CD4-positive, alpha-beta T cell treated with Interleukin-21 for 1 hour (primary cell): ENCODE measurements at places on chromosomes 1 and 21.

GRCh38 chr1:221462345-221462744 lies 279.5 kb downstream of the DUSP10 start:
- DNase-seq, result no peak

- DNase-seq, result no peak
Observed at GRCh38 chr1:229506633-229507032, 1.5 kb downstream of the NUP133 start.

DNA sequence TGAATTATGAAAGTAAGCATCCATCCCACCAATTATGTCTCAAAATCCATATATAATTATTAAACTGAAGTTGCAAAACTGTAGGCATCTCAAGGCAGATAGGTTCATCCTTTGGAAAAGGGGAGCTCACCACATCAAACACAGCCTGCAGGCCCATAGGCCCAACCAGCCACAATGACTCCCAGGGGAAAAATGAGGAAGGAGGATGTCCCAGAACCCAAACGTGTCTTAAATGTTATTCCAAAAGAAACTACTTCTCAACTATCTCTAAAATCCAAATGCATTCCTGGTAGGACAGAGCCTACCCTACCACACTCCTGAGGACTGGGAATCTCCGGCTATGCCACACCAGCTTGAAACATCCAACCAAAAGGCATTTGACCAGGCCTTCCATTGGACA lies 12.8 kb downstream of the TIAM1 start:
- DNase-seq, result no peak

DNA sequence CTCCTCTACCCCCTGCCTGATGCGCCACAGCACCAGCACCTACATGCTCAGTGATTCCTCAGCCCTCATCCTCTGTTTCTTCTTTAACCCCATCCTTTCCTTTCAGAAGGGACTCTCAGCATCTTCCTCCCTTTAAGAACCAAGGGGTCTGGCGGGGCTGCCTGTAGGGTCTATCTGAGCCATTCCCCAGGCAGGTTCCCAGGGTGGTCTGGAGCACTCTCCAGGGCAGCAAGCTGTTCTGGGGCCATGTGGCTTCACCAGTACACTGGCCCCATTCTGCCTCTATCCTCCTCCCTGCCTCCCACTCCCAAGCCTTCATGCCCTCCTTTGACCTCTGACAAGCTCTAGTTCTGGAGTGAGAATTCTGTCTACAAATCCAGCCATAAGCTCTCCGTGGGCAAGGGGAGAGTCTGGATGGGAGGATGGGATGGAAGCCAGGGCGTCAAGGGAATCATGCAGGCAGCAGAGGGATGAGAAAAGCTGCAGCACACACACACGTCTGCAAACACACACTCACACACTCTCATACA lies 10.4 kb downstream of the BATF3 start:
- no peak for DNase-seq

GRCh38 chr1:6888268-6888667 lies 103.0 kb downstream of the CAMTA1 start:
- DNase-seq, result no peak

DNA sequence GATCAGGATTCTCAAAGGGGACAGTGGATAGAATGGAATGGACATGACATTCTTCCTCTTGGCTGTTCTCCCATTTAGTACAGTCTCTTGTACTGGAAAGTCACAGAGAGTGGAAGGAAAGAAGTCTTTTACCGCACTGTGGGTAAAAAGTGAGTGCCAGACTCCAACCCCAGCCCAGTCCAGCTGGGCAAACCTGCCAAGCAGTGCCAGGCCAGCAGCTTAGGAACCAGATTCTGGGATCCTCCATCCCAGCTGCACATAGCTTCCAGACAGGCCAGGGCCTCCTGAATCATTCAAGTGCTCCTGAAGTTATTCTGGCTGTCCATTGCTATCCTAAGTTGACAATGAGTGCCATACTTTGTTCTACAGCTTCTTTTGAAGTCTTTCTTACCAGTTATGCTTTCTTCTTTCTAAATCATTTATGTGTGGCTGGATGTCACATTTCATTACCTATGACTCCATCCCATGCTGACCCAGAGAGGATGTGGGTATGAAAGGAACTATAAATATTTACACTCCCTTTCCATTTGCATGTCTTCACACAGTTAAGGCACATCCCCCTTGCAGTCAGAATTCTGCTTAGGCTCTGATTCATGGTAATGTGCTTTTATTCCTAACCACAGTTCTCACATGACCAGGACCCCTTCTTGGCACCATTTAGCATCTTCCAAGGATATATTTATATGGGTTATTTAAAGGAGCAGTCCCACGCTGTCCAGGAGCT lies 88.9 kb downstream of the AK5 start:
- no peak for DNase-seq

DNA sequence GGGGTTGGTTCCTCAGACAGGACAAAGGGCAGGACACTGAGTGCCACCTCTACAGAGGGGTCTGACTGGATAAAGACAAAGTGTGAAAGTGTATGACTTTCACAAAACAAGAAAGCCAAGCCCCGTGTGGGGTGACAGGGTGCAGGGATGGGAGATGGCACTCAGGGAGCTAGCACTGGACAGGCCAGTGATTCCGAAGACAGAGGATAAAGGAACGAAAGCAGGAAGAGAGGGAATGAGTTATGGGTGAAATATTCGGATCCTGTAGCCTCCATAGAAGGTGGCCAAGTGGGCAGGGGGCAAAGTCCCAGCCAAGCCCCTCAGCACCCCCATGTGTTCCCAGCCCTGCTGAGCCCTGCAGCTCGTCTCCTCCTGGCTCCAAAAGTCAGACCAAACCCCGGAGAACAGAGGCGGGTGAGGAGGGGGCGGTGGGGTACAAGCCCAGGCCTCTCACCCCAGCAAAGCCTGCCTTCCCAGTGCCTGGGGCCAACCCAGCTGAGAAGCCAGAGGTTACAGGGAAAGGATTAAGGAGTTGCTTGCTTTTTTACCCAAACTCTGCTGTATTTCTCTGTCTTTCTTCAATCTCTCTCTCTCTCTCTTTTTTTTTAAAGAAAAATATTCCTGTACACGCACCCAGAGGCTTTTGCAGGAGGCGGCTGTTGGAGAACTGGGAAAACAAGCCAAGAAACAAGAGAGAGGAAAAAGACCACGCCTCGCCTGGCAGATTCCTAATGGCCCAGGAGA lies 14.0 kb upstream of the WASF2 start:
- no peak for DNase-seq

GRCh38 chr1:147847831-147848230 lies 54.8 kb upstream of the GJA8 start:
- DNase-seq, result no peak

- DNase-seq, result no peak
Observed at GRCh38 chr1:25063591-25064416, 133.7 kb upstream of the RUNX3 start.

GRCh38 chr1:26697978-26698849 lies 2.4 kb downstream of the ARID1A start:
- DNase-seq, result peak; percentile 84

DNA sequence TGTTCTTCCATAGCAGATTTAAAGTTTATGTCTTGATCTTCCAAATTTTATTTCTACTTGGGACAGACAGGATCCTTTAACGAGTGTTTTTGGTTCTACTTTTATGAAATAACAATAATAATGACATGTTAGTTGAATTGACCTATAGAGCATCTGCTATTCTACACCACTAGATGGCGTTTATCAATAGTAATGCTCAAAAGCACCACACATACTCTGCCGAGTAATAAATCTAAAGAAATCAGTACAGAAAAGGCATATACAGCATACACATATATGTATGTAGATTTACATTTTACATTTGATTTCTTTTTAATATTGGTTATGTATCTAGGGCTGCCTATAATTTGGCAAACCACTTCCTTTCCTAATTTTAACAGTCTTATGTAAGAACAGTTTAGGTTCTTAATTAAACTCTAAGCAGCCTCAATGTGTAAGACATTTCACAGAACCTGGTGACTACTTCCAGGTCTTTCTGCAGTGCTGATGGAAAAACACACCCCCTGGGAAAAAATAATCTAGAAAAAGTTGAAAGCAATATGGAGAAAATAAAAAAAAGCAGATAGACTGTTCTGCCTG lies 5.9 kb upstream of the SIPA1L2 start:
- DNase-seq, result peak; percentile 56

DNA sequence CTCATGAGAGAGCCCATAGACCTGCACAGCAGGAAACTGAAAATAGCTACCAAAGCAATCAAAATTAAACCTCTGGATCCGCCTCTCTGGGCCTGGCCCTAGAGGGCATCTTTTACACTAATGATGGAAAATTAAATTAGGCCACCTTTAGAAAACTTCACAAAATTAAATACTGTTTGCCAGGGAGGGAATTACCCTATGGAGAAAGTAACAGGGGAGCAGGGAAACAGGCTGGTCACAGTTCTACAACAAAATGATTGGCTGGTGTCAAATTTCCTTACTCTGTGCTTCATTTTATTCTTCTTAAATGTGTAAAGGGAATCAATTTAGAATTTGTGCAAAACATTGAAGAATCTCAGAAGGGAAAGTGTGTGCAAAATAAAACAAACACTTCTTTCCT lies 62.4 kb downstream of the SPATA46 start:
- DNase-seq, result no peak

GRCh38 chr21:15676935-15677334 lies 52.8 kb upstream of the USP25 start:
- no peak for DNase-seq

- DNase-seq, result peak; percentile 87
Observed at GRCh38 chr1:41739061-41739955, 179.4 kb downstream of the HIVEP3 start.

GRCh38 chr1:200304171-200304570 lies 105.7 kb downstream of the ZNF281 start:
- DNase-seq, result no peak

- DNase-seq, result no peak
Observed at GRCh38 chr1:232084584-232085223, 458.1 kb downstream of the DISC1 start.

GRCh38 chr1:202101184-202101583 lies 21.5 kb upstream of the GPR37L1 start:
- DNase-seq, result no peak

DNA sequence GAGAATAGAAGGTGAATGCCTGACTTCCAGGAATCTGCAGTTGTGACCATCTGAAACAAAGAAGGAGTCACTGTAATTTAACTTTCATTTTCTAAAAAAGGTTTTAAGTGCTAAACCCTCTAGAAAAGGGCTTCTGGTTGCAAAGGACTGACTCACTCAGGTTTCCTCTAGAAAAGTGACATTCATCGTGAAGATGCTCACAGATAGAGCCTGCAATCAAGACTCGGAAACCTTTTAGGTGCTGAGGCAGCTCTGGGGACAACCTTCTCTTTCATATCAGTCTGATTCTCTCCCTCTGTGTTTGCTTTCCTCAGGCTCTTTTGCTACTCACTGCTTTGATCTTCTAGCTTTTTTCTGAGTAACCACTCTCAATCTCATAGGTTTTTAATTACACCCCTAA lies 8.2 kb downstream of the BCL9 start:
- DNase-seq, result no peak

GRCh38 chr1:213570487-213570886 lies 417.3 kb upstream of the PROX1 start:
- no peak for DNase-seq

- no peak for DNase-seq
Observed at GRCh38 chr1:50976111-50976889, 6.3 kb downstream of the CDKN2C start.

- no peak for DNase-seq
Observed at GRCh38 chr1:167328306-167328815, 107.7 kb downstream of the POU2F1 start.

DNA sequence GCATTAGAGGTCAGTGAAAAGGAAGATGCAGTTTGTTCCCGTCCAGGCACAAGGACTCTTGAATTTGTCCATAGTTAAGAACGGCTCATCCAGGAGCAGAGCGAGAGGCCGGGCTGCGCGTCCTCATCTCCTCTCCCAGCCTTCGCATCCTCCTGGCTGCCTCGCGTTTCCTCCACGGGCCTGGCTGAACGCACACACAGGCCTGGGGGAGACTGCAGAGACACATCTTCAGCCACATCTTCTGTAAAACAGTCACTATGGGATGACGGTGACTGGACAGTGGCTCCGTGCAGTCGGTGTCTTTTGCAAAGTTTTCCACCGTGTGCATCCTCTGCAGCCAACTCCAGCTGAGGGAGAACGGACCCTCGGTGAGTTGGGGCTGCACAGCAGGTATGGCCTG lies 89.7 kb downstream of the PSMG1 start:
- DNase-seq, result no peak
